ENCODE measurements at places on chromosomes 5 and 9.

- DNase-seq, result no peak
Measured at GRCh38 chr9:32706004-32706724, 70.7 kb upstream of the TAF1L start.

DNA sequence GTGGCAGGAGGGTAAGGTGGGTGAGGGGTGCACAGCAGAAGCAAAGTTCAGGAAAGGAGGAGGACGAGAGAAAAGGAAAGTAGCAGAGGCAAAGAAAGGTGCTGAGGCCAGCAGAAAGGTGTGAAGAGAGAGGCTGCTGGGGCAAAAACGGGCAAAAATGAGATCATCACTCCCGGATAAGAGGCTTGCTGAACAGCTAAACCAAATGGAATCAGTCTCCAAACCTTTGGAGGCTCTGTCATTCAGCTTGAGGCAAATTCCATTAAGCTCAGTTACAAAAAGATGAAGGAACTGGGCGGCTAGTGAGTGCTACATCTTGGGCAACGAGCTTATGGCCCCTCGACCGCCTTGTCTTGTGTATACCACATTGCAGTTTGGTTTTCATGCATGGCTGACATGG is 136.4 kb downstream of the FSTL4 start:
- no peak for DNase-seq

GRCh38 chr5:1118231-1118698 is 6.4 kb upstream of the SLC12A7 start:
- no peak for DNase-seq

- no peak for DNase-seq
Measured at GRCh38 chr9:137038916-137039315, 7.0 kb upstream of the FUT7 start.
